ENCODE measurements at places on chromosomes 11 and 22.

GRCh38 chr11:3184732-3185347 lies 19.7 kb upstream of the OSBPL5 start:
- DNase-seq = no peak

DNA sequence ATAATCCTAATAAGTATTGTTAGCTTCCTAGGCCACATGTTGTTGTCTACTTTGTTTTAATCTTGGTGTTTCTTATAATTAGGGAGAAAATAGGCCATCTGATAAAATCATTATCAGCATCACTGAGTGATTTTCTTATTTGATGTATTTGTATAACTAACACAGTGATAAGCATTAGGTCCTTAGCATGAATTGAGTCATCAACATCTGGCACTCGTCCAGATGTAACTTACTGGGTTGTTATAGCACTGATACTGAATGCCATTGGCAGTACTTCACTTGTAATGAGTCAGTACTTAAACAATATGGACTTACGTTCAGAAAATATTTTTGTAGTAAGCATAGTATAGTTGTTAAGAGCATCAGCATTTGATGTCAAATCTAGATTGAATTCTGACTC lies 16.2 kb downstream of the API5 start:
- no peak for DNase-seq

GRCh38 chr11:17260020-17260419 lies 16.5 kb upstream of the NUCB2 start:
- no peak for DNase-seq

DNA sequence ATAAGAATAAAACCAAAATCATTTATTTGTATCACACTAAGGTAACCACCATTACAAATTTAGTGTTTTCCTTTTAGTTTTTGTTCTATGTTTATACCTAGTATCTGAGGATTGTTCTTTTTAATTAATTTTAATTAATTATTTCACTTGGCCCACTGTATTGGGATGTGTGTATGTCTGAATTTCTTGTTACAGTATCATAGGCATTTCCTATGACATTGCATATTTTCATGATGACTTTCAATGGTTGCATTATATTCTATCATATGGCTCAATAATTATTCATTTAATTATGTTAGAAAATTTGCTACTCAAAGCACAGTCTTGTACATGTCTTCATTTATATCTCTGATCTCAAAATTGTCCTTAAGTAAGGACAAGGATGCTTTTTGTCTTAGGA lies 41.0 kb downstream of the C11orf71 start:
- DNase-seq = no peak

GRCh38 chr11:45156201-45156600 lies 9.8 kb downstream of the PRDM11 start:
- DNase-seq = no peak

GRCh38 chr11:126307706-126308105 lies 3.8 kb downstream of the DCPS start:
- DNase-seq = no peak

- no peak for DNase-seq
Observed at GRCh38 chr22:46138058-46138797, 12.1 kb upstream of the PPARA start.

GRCh38 chr11:12600829-12601228 lies 73.4 kb upstream of the TEAD1 start:
- DNase-seq = no peak

- no peak for DNase-seq
Observed at GRCh38 chr11:78586452-78587046, 11.9 kb upstream of the NARS2 start.

DNA sequence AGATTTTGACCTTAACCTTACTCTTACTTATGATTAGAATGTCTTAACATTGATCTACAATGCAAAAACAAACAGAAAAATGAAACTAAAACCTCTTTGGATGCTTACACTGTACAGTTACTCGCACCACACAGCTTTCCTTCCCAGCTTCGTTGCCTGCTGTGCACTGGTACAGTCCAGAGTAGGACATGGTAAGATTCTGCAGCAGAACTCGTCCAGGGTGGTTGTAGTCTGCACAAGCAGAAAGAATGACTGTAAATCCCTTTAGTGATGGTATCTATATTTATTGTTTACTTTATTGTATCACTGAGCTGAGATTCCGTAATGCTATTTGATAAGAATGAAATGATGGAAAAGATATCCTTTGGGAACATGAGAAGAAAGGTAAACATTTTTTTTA lies 21.0 kb upstream of the HSPA8 start:
- no peak for DNase-seq

DNA sequence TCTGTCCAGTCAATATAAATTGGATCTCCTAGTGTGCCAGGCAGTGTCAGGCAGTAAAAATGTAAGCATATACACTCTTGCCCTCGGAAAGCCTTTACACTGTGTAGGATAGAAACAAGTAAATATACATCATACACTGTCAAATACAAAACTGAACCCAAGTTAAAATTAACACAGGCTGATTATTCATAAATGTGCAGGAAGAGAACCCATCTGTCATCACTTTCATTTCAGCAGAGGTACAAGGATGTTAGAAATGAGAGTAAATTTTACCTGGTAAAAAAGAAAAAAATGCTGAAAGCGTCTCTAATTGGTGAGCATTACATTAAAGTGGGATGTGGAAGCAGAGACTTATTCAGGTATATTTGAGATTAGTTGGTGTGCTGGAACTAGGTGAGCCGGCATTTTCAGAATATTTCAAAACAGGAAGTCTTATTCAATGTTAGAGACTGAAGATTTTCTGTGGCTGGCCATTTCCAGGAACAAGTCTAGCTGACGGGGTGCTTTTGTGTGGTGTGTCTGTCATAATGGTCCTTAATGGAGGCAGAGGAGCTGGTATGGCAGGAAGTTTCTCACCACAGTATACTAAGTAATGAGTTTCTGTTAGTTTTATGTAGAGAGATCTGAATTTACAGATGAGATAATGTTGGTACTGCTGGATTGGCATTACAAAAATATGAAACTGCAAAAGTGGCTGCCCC lies 192.6 kb downstream of the CASP12 start:
- peak; percentile 78 for DNase-seq

DNA sequence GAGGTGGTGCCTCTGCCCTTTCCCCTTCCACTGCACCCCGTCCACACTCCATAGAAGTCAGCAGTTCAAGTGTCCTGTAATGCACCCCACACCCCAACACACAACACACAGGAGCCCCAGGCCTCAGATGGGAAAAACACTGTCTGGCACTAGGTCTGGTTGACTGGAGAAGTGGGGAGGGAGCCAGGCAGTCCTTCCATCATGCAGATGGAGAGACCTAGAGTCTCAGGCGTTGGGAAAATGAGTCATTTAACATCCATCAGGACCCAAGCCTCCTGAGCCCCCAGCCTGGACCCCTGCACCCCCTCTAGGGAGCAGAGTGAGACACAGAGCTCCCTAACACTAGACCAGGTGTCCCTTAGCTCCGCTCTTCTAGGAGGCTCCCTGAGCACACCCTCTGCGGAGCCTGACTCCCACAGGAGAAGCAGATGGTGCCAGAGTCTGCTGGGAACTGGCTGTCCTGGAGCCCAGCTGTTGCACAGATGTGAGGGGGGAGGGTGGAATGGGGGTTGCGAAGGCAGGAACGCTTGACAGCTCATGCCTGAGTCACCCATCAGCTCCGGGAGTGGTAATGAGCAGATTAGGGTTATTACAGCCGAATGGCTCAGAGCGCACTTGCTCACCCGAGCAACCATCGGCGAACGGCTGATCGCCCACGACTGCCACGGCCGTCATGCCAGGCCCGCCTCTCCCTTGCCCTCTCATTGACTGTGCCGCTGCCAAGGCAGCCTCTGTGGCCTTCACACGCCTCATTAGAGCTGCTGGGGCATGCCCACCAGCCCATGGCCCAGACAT lies 22.1 kb upstream of the SYT7 start:
- DNase-seq = no peak

GRCh38 chr11:47111318-47111804 lies 65.3 kb downstream of the ARFGAP2 start:
- no peak for DNase-seq

GRCh38 chr22:49760630-49761571 lies 66.8 kb downstream of the BRD1 start:
- no peak for DNase-seq

- no peak for DNase-seq
Observed at GRCh38 chr11:19814421-19814820, 101.8 kb downstream of the NAV2 start.

DNA sequence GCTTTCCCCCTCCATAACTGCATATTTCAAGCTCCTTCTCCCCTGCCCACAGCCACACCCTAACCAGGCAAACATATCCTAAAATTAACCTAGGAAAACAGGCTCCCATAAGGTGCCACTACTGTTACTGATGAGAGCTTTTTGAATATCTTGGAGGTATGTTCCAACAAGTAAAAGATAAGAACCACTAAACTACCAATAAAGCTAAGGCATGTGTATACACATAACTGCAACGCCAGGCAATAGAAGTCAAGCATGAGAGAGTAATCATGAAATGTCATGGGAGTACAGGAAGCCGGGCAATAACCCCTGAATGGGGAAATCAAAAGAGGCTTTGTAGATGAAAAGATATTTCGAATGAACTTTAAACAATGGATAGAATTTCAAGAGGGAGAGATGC lies 9.3 kb downstream of the MMP13 start:
- DNase-seq = no peak

DNA sequence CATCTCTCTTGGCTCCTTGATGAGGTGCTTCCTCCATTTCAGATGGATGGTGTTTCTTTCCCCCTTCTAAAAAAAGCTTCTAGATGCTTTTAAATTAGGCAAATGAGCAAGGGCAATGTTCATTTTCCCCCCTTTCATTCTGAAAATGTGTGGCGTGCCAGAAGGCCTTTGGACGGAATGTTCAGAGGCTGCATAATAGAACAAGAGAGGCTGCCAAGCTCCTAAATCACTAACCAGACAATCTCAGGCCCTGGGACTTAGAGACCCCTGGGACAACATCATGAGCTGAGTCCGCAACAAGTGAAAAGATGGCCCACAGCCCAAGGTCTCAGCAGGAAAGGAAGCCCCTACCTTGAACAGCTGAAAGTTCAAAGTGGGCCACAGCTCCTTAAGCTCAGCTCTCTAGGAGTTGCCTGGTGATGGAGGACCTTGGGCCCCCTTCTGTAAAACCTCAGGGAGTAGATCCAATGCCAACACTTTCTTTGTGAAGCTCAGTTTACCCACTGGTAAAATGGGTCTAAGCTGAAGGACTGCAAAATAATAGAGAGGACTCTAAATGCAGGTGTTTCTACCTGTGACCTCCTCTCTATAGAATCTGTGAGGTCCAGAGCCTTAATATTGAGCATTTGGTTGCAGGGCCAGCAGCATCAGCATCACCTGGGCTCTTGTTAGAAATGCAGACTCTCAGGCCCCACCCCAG lies 144.0 kb downstream of the FBXO7 start:
- no peak for DNase-seq

DNA sequence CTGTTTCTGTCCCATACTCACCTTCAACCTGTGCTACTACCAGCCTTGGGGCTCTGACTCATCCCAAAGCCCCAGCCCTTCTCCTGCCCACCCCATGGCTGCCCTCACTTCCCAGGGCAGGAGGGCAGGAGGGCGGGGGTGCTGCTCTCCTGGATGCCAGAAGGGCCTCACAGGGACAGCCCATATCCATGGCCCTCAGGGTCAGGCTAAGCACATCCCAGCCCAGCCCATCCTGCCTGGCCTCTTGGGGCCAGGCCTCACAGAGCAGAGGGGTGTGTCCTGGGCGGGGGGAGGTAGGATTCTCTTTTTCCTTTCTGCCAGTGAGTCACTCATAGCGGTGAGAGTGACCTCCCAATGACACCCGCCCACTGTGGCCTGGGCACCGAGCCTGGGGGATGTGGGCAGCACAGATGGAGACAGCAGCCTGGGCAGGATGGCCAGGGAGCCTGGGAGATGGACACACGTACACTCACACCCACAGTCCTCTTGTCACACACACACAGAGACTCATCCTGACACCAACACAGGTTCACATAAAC lies 2.4 kb downstream of the LTBP3 start:
- DNase-seq = no peak

GRCh38 chr11:44450295-44450932 lies 115.0 kb upstream of the CD82 start:
- DNase-seq = no peak

- no peak for DNase-seq
Observed at GRCh38 chr11:13315517-13316432, 38.2 kb downstream of the BMAL1 start.

DNA sequence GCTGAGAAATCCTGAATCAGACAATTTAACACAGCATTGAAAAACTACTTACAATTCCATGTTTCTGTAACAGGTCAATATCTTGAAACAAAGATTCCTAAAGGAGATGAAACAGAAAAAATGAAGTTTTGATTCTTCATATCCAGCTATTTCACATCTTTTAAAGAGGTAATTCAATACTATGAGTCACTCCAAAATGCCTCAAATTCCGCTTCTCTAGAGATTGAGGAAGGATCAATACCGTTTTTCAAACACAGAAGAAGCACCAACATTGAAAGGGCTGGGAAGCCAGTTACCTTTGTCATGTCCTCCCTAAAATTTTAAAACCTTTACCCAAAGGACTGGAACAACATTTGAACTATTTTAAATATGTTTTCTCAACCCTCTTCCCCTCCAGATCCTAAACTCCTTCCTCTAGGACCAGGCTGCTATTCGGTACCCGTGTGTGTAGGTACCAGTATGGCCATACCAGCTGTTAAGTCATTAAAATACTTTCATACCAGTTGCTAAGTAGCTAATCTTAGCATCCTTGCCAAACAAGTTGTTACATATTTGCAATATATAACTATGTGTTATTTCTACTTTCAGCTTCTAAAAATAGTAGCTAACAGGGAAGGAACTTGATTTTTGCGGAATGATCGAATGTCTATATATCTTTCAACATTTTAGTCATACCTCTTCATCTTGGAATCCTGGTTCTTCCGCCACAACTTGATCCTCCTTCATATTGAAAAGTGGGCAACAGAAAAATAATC lies 2.3 kb downstream of the DMC1 start:
- no peak for DNase-seq

DNA sequence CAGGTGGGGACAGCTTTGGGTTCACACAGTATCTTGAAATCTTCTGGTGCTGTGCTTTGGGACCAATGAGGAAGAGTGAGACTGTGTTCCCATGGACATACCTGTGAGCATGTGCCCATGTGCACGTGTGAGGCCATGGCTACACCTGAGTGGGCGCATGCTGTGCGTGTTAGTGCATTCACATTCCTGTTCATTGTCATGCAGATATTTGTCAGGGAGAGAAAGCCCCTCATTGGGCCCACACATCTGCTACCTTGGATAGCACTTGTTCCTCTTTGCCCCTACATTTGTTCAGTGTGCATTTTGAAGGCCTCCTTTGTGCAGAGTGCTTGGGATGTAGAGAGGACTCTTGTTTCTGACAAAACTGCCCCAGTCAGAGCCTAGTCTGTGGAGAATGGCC lies 154.3 kb upstream of the E2F8 start:
- DNase-seq = no peak

- DNase-seq = no peak
Observed at GRCh38 chr22:19290400-19291217, 910 bp downstream of the CLTCL1 start.

DNA sequence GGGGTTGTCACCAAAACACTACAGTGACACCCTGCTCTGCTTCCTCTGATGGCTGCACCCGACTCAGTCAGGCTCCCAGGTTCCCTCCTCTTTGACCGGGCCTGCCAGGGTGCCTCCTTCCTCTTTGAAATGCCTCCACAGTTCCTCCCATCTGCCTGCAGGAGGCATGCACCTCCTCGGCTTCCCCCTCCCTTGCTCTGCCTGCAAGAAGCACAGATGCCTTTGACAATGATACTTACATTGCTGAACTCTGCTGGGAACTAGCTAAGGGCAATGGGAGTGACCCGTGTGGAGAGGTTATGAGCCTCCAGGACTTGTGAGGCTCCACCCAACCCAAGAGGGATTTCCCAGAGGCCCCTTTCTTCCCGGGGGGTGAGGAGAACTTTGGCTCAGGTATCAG lies 674.1 kb downstream of the OPCML start:
- DNase-seq = no peak

- DNase-seq = no peak
Observed at GRCh38 chr11:60396382-60396781, at the start of gene MS4A14. TSS of gene MS4A14 (plus strand) at chr11:60396459. CDS start at chr11:60396579, 120 bp downstream.

Measured in T-cell (primary cell).